ENCODE measurements at places on chromosomes 1 and 21. TPM values are rescaled to one million over a fixed set of nuclear protein-coding genes. Genes with fewer than 3 reads are reported as not detected.

Gene KTI12
- polyA plus RNA-seq: 25.7 TPM

DNA sequence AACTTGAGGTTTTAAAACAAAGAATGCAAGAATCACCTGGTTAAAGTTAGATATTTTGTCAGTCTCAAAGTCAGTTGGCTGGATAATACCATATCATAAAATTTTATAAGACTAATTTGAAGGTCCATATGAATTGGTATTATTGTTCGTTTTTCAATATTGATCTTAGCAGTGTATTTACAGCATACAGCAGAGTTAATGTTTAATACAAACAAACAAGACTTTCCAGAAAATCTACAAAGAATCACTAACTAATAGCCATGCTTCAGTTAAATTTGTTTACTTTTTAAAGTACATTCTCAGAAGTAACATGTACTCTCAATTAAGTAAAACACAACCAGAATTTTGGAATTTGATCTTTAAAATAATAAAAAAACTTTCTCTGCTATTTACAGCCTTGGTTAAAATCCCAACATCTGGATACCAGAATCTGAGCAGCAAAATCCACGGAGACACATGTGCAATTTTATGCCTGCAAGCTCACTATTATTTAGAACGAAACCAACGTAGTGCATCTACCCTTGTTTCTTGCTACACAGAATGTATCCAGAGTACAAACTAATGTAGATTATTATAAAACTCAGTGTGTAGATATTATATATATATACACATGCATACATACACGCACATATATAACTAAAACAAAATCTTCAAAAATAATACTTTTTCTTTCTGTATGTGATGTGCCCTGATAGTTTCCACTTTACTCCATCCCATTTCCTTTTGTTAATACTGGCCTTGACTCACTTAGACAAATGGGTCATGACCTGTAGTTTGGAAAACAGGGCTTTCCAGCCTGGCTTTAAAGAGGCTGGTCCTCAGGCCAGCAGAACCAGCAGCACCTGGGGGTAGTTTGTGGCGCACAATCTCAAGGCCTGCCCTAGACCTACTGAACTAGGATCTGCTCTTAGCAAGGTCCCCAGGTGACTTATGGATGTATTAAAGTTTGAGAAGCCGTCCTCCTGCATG, 63.6 kb upstream of the ERG start:
- no peak for DNase-seq

Gene KCNE1
- polyA plus RNA-seq: not detected

- no peak for DNase-seq
Observed at GRCh38 chr1:109482791-109483671, 674 bp upstream of the ATXN7L2 start.

DNA sequence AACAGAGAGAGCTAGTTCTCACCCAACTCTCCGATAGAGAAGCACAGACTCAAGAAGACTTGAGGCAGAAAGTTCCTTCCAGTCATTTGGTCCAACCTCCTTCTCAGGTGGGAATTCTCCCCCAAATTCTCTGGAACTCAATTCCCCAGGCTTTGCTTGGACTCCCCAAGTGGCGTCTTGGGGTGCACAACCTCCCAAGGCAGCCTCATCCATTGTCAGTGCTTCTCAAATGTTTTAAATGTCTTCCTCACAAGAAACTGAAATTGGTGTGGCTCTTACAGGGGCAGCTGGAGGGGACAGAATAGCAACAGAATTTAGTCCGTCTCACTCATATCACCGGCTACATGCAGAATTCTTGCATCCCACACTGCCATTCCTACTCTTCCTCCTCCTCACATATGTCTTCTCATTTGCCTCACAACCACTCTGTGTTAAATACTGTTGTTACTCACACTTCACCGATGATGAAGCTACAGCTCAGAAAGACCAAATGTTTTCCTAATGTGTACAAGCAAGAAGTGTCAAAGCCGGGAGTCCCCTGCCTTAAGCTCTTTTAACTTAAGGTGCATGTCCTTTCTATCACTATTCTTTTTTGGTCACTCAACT, 33.4 kb upstream of the CD84 start:
- DNase-seq: no peak

- DNase-seq: no peak
Observed at GRCh38 chr1:74824497-74825107, 91.7 kb downstream of the TYW3 start.

DNA sequence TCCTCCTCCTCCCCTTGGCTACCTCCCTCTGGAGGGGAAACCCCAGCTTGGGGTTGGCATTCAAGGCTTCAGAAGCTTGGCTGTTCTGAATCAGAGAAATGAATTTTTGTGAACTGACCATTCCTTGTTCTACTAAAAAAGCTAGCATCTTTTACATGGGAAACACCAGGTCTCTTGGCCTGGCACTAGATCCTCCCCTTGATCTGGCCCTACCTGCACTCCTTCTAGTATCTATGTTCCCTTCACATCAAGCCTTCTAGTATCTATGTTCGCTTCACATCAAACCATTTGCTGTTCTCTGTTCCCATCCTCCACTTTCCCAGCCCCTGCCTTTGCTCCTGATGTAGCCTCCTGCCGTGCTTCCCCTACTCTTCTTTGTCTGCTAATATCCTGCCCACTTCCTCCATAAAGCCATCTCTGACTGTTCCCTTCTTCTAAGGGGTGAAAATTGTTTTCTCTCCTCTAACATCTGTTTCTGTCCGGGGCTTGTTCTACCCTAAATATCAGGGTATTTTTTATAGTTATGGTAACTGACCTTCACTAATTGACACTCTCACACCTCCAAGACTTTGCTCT, 25.8 kb downstream of the FAM151A start:
- DNase-seq: no peak
